ENCODE measurements at places on chromosomes 4 and X.

DNA sequence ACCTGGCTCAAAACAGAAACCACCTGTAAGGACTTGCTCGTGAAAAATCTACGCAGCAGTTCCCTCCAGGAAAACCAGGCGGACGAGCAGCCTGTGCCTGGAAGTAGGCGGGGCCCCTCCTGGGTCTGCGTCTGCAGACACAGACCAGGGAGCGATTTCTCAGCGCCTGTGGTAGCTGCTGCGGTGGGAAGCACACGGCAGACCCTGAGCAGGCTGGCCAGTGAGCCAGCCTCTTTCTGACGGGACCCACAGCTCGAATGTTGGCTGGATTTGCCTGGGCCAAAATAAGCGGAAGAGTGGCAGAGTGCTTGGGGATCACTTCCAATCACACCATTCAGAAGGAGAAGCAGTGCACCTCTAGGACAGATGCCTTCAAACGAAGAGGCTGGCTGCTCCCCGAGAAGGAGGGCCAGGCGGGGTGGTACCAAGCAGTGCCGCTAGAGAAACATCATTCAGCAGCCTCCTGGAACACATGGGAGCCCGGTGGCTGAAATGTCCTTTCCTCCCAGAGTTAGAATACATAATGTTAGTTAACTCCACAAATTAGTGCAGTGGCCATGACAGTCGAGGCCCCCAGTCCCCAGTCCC, 85.9 kb downstream of the GATB start:
- DNase-seq, result no peak

GRCh38 chr4:166377578-166377977, 504.5 kb downstream of the TLL1 start:
- DNase-seq, result no peak

DNA sequence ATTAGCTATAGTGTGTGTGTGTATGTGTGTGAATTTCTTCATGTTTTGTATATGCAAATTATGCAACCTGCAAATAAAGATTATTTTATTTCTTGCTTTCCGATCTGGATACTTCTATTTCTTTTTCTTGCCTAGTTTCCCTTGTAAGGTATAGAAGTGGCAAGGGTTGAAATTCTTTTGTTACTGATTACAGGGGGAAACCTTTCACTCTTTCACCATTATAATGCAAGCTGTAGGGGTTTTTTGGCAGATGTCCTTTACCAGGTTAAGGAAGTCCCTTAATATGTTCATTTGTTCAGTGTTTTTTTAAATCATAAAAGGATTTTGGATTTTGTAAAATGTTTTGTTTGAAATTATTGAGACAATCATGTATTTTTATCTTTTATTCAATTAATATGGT, 44.3 kb upstream of the PDE5A start:
- DNase-seq, result no peak

GRCh38 chrX:118566359-118566758, 70.7 kb downstream of the DOCK11 start:
- no peak for DNase-seq

DNA sequence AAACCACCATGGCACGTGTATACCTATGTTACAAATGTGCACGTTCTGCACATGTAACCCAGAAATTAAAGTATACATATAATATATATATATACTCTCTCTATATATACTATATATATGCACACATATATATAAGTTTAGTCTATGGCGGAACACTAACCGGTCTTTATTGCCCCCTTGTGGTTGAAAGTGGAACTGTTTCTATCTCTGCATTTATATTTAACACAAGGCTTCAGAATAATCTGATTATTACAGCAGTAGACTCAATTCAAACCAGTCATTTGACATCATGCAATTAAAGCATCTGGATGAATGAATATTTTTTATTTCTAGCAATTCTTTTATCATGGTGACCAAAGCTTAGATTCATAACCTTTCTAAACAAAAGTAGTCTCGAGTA, 14.6 kb downstream of the RAB9B start:
- DNase-seq, result peak; percentile 44

- DNase-seq, result peak; percentile 70
Measured at GRCh38 chr4:8241895-8242696, 27.5 kb upstream of the HTRA3 start.

- no peak for DNase-seq
Measured at GRCh38 chr4:53026233-53026632, 164.1 kb downstream of the RASL11B start.

DNA sequence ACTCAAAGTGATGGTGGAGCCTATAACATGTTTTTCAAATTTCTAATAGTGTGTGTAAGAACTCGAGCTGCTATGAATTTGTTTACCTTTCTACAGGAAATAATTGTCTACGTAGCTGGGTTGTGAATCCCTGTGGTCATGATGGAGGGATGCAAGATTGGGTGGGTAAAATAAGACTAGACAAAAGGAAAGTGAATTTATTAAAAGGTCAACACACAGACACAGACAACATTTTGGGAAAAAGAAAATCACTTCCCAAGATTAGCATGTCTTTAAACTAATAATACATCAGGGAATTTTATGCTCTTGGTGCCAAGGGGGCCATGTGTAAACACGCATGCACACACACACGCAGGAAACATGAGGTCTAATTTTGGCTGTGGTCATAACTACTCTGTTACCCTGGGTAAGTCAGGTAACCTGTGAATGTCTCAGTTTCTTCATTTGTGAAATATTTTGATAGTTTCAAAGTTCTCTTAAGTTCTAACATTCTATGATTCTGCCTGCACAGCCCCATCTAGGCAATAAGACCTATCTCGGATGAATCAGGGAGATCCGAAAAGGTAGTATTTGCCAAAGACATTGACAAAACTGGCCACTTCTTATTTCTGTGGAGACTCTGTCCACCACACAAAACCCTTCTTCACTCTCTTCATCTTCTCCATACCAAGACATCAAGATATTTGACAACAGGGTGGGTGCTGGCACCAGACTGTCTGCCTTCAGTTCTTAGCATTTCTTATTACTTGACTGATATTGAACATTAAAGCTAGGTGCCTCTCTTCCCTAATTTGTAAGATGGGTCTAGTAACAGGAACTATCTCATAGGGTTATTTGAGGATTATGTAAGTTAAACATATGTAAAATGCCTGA, 1.6 kb upstream of the UNC5C start:
- no peak for DNase-seq

DNA sequence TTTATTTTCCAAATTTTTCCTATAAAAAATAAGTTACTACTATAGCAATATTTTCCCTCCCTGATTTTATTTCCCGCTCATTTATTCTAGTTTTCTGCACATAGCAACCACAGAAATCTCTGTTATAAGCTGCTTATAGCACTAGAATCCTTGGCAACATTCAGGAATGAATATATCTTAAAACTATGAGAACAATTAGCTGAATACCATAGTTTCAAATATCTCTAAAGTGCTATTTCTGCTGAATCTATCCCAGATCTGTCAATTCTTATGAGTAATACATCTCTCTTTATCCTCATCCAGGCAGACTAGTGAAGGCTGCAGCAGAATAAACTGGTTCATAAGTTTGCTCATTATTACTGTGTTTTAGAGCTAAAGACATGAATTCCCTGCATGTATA, 622.9 kb upstream of the DIPK2B start:
- DNase-seq, result no peak

- no peak for DNase-seq
Measured at GRCh38 chr4:65667506-65668041, 2.7 kb downstream of the EPHA5 start.

DNA sequence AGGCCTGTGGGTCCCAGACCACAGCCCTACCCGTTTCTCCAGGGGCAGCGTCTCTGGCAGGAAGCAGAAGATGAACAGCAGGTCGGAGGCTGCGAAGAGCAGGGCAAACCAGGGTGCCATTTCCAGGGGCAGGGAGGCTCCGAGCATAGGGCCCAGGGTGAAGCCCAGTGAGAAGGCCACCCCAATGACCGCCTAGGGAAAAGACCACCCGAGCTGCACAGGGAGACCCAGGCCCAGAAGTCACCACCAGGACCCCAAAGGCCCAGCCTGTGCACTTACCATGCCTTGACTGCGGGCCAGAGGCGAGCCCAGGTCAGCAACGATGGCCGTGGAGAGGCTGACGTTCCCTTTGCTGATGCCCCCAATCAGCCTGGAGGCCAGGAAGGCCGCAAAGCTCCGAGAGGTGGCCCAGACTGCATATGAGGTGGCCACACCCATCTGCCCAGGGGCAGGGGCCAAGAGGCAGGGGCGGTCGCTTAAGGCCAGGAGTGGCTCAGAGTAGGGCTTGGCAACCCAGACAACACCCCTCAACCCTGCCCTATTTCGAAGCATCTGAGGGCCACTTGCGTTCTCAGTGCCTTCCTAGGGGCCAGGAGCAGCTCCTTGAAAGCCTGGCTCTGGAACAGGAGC, 30.8 kb downstream of the NOP14 start:
- no peak for DNase-seq

DNA sequence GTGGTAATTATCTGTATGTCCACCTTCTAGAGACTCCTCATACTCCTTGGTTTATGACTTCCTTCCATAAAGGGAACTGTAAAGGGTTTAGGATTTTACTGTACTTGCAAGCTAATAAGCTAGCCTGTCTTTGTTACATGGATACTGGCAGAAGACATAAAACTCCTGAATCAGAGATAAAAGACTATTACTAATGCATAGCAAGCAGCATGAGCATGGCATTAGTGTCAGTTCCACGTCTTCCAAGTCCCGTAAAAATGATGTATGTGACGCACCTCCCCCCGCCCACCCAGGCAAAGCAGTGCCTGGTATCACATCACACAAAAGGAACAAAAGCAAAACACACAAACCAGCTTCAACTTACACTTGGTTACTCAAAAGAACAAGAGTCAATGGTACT, 71.0 kb downstream of the SLC10A6 start:
- DNase-seq, result no peak

- DNase-seq, result no peak
Measured at GRCh38 chr4:79364061-79364460, 38.2 kb upstream of the NAA11 start.

DNA sequence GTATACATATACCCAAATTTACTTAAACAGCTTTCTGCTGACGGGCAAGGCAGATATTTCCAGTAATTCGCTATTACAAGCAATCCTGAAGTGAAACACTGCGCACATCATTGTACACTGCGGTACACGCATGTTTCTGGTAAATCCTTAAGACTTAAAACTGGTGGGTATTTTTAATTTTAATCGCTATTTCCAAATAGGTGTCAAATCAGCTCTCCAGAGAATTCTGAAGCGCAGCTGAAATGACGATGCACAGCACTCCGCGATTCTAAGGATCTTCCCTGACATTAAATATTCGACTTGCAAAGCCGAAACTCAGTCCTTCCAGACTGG, 361 bp downstream of the TMEM128 start:
- DNase-seq, result no peak

GRCh38 chr4:133866328-133866699, 335.3 kb downstream of the PABPC4L start:
- DNase-seq, result no peak

DNA sequence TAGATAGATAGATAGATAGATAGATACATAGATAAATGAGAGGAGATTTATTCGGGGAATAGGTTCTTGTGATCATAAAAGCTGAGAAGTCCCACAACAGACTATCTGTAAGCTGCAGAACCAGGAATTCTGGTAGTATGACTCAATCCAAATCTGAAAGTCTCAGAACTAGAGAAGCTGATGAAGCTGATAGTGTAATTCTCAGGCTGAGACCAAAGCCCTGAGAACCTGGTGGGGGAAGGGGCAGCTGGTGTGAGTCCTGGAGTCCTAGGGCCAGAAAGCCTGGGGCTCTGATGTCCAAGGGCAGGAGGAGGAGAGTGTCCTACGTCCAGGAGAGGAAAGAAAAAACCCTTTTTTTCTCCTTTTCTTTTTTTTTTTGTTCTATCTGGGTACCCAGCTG, 8.0 kb upstream of the BANK1 start:
- DNase-seq, result no peak

DNA sequence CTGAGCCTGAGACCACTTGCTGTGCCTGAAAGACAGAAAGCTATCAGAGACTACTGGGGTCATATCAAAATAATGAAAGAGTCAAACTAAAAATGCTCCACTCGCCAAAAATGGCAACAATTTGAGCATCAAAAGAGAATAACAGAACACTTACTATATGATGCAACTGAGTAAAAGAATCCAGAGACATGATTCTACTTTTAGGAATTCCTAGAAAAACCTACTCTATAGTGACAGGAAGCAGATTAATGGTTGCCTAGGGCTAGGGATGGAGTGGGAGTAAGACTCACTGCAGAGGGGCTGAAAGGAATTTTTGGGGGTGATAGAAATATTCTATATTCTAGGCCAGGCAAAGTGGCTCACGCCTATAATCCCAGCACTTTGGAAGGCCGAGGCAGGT, 29.4 kb upstream of the SLAIN2 start:
- no peak for DNase-seq

- no peak for DNase-seq
Measured at GRCh38 chr4:675036-675882, 917 bp downstream of the MYL5 start.

GRCh38 chrX:1388651-1389050, 3.3 kb downstream of the SLC25A6 start:
- no peak for DNase-seq

DNA sequence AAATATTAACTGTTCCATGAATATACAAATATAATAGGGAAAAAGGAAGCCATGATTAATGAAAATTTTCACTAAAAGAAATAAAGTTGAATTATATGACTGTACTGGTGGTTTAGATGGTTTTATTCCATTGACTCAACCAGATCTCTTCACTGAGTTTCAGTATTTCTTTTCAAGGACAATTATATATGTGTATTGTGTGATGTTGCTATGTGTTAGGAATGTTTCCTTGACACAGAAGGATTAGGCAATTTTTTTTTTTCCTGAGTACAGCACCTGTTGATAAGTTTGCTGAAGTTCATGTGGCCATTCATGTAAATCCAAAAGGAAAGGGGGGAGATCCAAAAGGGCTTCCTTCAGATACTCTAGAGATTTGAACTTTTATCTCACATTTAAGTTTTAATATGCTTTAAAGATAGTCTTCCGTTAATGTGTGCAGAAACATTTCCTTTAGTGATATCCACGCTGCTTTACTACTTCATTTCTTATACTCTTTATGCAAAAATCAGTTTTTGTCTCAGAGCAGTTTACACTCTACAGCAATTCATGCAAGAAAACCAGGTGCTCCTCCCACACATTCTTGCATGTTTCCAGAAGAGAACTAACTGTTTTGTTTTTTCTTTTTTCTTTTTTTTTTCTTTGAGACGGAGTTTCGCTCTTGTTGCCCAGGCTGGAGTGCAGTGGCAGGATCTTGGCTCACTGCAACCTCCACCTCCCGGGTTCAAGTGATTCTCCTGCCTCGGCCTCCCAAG, 249.1 kb downstream of the RPA4 start:
- no peak for DNase-seq

DNA sequence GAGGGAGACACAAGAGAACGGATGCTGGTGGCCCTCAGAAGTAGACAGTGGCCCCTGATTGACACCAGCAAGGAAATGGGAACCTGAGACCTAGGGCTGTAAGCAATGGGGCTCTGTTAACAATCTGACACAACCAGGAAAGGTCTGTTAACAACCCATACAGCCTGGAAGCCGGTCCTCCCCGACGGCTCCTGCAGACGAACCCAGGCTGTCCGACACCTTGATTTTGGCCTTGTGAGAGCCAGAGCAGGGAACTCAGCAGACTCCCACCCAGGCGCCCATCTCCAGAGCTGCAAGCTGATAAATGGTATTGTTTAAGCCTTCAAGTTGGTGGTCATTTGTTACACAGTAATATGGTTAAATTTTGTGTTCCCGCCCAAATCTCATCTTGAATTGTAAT, 10.2 kb upstream of the CYTL1 start:
- DNase-seq, result no peak

- DNase-seq, result no peak
Measured at GRCh38 chrX:67720344-67720743, 176.5 kb downstream of the AR start.

All from CD4-positive, alpha-beta memory T cell (primary cell).